ENCODE measurements at places on chromosomes 1 and 21.

GRCh38 chr1:112247036-112247597 is 148.9 kb upstream of the CTTNBP2NL start:
- DNase-seq = no peak

DNA sequence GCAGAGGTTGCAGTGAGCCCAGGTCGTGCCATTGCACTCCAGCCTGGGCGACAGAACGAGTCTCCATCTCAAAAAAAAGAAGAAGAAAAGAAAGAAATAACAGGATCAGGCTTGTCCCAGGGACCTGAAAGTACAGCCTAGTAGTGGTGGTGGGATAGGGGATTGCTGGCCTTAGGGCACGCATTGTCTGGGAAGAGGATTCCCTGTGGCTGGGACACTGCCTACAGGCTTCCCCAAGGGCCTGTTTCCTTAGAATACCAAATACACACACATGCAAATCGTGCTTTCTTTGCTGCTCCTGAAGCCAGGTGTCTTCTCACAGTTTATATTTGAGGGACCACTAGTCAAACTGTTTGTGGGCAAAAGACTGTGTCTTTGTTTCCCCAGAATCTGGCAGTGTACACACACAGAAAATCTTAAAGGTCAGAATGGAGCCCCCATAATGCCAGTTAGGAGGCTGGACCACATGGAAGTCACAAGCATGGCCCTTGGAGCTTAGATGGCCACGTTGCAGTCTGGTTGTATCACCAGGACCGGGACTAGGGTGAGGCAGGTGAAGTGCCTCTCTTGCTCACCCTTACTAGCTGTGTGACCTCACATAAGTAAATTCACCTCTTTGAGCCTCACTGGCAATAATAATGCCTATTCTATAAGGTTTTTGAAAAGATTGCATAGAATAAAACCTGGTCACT is 12.7 kb upstream of the ASAP3 start:
- DNase-seq = no peak

DNA sequence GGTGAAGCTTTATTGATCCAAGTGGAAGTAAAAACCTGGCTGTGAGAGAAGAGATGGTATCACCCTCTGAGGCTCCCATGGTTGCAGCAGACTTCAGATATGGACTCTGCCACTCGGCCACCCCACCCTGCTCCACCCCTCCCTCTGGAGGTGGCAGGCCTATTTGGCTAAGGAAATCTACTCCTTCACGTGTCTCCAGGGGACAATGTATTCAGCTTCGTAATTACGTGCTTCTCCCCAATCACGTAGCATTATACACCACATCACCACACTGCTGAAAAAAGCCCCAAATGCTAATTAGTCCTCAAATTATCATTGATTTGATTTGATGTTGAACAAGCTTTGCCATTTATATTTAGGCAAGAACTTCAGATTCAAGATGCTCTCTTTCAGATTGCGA is 220.7 kb downstream of the OMA1 start:
- no peak for DNase-seq

- no peak for DNase-seq
These were observed 14.1 kb upstream of the HMGCS2 start for GRCh38 chr1:119782631-119783325.

GRCh38 chr1:31027693-31028526 is 37.6 kb downstream of the PUM1 start:
- no peak for DNase-seq

- DNase-seq = no peak
These were observed 64.9 kb downstream of the FGGY start for GRCh38 chr1:59361766-59362165.
